Cerebellar cortex (tissue), 1 donor: ENCODE measurements at places on chromosomes 4 and X.

GRCh38 chr4:95170176-95170575, 378.6 kb downstream of the UNC5C start:
- DNase-seq, result no peak

GRCh38 chrX:153959649-153960048, 12.0 kb downstream of the HCFC1 start:
- no peak for DNase-seq

DNA sequence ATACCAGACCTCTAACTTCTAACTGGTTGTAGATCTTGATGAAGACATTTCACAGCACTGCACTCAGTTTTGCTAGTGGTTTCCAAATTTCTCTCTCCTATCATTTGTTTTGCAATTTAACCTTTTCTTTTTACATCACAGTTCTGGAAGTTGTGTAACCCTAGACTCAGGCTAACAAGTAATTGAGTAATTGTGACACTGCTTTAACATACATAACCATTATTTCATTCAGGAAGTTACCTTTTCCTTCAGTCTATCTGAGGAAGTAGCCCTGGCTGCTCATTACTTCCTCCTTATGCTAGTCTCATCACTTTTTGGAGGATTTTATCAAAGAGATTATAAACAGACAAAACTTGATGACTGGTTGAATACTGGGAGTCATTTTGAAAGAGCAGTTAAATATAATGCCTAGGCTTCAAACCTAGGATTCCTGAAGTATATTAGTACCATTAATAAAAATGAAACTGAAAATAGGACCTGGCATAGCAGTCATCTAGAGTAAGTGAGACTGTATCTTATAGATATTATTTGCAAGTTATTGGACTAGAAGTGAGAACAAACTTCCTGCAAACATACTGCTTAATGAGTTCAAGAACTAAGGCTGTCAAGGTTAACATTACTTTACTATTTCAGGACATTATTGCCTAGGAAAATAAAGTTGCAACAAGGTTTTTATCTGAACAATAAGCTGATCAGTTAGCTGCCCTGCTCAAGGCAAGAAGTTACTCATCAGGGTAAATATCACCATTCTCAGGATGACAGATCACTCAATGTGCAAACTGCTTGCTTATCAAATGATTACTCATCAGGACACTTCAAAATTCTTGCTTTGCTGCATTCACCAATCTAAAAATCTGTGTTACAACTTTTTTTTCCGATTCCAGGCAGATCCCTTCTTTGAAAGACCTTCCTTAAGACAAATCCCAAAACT, 25.6 kb upstream of the TEX13C start:
- no peak for DNase-seq

- DNase-seq, result no peak
These were observed 112.9 kb downstream of the MBNL3 start for GRCh38 chrX:132375941-132376340.

DNA sequence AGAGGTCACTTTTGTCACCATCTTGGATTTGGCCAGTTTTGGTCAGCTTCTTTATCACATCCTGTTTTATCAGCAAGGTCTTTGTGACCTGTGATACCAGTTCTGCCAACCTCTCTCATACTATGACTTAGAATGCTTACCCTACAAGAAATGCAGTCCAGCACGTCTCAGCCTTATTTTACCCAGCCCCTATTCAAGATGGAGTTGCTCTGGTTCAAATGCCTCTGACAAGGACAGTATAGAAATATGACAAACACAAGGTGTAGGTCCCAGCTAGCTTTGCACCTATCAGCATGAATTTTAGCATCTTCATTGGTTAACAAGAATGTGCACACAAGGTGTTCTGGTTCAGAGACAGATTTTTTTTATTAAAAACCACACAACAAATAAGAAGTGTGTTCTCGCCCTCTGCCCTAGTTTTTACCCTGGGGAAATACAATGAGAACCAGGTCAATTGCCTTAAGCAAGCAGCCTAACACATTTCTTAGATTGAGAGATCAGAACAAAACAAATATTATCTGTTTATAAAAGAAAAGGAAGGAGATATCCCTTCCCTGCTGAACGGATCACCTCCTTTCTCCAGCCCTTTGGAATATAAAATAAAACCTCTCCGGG, 962.3 kb upstream of the PRKX start:
- no peak for DNase-seq

GRCh38 chrX:3940000-3940610, 226.7 kb upstream of the PRKX start:
- DNase-seq, result peak; percentile 0

- no peak for DNase-seq
These were observed 81.5 kb upstream of the NKX1-1 start for GRCh38 chr4:1487761-1488160.
